CD4-positive, alpha-beta T cell treated with Interleukin-10 for 1 hour (primary cell): ENCODE measurements at places on chromosomes 6 and 20.

- no peak for DNase-seq
Observed at GRCh38 chr6:154466139-154466538, 44.3 kb downstream of the CNKSR3 start.

GRCh38 chr6:160015778-160016684 is 47.1 kb downstream of the IGF2R start:
- peak; percentile 33 for DNase-seq

GRCh38 chr6:125747589-125748405 is 1.6 kb upstream of the HEY2 start:
- peak; percentile 22 for DNase-seq

DNA sequence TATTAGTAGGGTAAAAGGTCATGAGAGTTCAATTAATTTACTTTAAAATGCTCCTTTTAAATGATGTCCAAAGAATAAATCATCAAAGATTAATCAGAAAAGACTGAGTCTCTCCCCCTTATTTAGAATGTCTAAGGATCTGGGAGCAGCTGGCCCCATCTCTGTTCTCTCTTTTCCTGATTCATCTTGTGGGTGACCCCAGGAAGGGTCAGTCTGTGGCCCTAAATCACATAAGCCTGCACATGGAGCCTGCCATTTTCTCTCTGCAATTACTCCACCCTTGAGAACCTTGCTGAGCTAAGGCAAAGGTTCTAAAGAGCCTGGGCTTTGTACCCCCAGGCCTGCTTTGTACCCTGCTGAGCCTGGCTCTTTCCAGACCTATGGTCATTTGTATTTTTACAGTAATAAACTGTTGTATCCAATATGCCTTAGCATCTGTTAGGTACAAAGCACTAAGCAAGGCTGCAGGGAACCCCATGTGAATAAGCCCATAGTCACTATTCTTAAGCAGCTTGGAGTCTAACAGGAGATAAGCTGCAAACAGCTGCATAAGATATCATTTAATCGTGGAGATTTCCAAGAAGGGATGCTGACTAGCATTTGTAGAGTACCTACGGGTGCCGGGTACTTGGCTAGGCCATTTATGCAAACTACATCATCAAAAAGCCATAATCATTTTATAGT is 431.0 kb upstream of the MARCKS start:
- DNase-seq, result no peak

GRCh38 chr20:63364801-63365585 is 3.8 kb upstream of the CHRNA4 start:
- DNase-seq, result no peak

- DNase-seq, result no peak
Observed at GRCh38 chr6:168032005-168032760, 34.7 kb downstream of the KIF25 start.

DNA sequence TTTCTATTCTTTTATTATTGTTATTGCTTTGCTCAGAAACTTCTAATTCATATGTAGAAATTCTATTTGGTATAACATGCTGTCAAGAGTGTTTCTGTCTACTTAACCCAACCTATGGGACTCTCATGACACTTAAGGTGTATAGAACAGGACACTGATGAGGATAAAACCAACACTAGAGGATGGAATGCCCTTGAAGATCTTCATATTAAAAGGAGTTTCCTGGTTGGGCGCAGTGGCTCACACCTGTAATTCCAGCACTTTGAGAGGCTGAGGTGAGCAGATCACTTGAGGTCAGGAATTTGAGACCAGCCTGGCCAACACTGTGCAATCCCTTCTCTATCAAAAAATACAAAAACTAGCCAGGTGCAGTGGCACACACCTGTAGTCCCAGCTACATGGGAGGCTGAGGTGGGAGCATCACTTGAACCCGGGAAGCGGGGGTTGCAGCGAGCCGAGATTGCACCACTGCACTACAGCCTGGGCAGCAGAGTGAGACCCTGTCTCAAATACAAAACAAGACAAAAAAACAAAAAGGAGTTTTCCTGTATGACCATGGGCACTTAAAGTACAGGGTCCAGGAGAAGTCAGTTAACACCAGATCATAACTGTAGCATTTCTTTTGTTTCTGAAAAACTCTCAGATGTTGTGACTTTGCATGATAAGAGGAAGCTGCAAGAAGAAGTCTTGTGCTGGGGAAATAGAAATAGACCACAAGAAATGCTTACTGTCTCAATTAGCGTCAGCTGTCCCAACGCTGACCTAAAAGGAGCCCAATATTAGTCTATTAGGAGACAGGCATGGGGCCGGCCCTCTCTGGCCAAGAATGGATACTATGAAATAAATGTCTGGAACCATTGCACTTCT is 38.9 kb upstream of the CD2AP start:
- DNase-seq, result no peak

DNA sequence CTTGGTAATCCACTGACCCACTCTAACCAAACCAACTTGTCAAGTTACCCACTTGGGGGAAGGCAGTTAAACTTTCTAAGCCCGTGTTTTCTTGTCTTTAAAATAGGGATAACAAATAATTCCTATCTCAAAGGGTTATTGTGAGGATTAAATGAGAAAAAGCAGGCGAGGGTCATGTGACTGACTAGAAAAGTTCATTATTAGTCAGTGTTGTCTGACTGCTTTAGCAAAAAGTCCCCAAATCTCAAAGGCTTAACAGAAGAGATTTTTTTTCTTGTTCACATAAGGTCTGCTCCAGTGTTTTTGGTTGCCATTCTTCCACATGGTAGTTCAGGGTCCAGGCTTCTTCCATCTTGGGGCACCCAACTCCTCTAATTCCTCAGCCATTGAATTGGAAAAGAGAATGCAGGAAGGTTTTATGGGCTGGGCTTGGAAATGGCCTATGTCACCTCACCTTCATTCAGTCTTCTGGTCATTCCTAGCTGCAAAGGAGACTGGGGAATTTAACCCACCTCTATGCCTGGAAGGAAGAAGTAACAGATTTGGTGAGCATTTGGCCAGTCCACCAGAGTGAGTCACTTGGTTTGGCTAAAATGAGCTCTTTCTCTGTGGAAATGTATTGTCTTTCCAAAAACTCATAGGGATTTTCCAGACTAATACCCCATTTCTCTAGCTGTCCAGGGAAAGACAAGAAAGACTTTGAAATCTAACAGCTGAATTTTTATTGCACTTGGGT is 77.0 kb downstream of the CAP2 start:
- no peak for DNase-seq

GRCh38 chr6:164502833-164503232 is 806.6 kb downstream of the C6orf118 start:
- no peak for DNase-seq

- no peak for DNase-seq
Observed at GRCh38 chr6:134722200-134722870, 227.6 kb downstream of the ALDH8A1 start.

GRCh38 chr6:84618046-84618752 is 146.2 kb downstream of the TBX18 start:
- DNase-seq, result no peak

DNA sequence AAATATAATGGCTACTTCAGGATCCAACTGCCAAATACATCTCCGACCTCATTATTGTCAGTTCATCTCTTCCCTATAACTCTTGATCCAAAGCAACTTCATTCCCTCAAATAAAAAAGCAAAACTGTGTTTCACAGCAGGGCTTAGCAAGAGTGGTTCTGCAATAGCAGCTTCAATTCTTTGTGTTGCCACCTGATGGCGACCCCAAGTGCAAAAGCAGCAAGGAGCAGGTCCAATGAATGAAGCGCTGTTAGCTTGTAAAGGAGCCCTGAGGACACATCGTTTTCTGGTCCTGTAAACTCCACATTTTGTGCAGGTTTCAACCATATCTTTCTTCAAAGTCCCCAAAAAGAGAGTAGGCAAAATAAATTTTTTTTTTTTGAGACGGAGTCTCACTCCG is 19.6 kb downstream of the RTN4IP1 start:
- peak; percentile 3 for DNase-seq

DNA sequence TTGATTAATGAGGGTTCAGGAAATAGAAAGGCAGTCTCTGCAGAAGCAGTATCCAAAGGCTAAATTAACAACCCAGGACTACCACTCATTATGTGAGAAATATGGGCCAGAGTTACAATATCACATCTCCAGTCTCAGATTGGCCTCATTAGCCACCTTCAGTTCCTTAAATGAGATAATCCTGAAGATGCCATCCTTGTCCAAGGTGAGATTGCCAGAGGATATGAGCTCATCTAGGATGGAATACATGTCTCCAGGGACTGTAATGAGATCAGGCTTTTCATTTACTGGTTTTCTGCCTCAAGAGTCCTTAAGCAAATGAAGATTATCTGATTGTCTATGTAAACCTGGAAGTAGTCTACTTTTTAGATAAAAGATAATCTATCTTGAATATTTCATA is 196.3 kb downstream of the FUT9 start:
- no peak for DNase-seq

DNA sequence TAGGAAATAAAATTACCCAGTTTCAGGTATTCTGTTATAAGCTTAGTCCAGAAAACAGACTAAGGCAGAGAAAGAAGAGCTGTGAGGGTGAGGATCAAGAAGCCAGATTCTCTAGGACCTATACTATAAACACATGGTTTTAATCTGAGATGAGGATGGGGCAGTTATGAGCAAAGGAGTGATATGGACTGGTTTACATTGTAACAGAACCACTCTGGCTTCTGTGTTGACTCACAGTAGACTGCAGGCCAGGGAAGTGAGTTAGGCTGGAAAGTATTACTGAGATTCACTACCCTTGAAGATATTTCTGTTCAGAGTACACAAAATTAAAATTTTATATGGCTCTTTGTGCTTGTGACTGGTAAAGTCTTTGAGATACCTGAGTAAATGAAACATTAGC is 3.2 kb upstream of the RWDD1 start:
- DNase-seq, result no peak

- no peak for DNase-seq
Observed at GRCh38 chr6:89243331-89243629, 26.1 kb upstream of the GABRR1 start.

GRCh38 chr6:31836047-31836473 is 8.5 kb downstream of the HSPA1B start:
- no peak for DNase-seq

GRCh38 chr6:18527836-18528743 is 140.9 kb downstream of the RNF144B start:
- no peak for DNase-seq

GRCh38 chr20:38084425-38084951 is 50.9 kb downstream of the RPRD1B start:
- no peak for DNase-seq

- DNase-seq, result no peak
Observed at GRCh38 chr20:10602221-10602871, 71.5 kb downstream of the JAG1 start.

- no peak for DNase-seq
Observed at GRCh38 chr6:11917951-11918738, 94.0 kb upstream of the HIVEP1 start.

GRCh38 chr20:62761759-62762131 is 34.5 kb upstream of the MRGBP start:
- no peak for DNase-seq

GRCh38 chr20:10986586-10986985 is 312.8 kb upstream of the JAG1 start:
- DNase-seq, result no peak

- DNase-seq, result no peak
Observed at GRCh38 chr6:139983555-139984276, 609.3 kb upstream of the CITED2 start.

- no peak for DNase-seq
Observed at GRCh38 chr20:20204256-20204655, 151.9 kb downstream of the CFAP61 start.

DNA sequence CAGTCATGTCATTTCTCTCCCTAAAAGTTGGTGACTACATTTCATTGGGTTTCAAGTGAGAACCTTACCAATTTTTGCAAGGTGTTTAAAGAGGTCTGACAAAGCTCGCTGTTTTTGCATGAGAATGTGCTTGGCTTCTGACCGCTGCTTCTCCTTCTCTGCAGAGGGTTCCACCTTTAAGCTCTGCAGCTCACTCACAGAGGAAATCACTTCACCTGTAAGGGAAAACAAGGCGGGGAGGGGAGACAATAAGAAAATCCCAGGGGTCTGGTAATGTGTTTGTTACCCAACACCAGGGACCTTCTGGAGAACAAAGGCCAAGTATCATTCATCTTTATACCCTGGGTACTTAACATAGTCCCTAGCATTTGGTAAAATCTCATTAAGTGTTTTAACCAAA is 40.0 kb upstream of the LYRM2 start:
- no peak for DNase-seq

- no peak for DNase-seq
Observed at GRCh38 chr20:19835533-19836222, 77.6 kb downstream of the RIN2 start.

DNA sequence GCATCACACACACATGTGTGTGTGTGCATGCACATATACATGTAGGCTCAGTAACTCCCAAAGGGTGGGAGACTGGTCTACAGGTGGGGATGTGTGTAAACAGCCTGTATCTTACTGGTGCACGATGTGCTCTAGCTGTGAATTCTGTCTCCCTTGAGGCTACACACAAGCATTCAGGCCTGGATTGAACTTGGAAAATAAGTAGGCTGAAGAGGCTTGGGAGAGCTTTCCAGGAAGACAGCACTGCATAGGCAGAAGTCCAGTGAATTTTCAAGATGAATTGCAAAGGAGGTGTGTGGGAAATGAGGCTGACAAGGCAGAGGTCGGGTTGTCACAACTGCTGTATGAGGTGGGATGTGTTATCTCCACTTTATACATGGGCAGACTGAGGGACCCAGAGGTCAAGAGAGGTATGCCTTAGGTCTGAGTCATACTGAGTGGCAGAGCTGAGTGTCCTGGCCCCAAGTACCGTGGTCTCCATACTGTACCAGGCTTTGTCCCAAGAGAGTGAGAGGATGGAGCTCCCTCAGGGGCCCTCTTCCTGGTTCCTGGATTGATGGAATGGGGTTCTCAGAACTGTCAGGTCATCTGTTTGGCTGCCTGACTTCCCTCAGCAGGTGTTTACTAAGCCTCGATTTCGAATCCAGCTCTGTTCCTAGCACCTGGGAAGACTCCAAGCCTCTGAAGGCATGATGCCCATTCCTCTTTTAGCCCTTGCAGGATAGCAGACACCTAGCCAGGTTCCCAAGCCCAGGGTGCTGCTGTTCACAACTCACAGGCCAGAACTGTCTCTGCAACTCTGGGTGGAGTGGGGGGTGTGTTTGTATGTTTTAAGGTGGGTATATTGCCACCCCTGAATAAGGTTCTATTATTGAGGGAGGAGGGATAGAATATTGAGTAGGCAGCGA is 14.4 kb downstream of the SNPH start:
- no peak for DNase-seq

GRCh38 chr6:121733234-121733633 is 297.8 kb downstream of the GJA1 start:
- DNase-seq, result no peak

DNA sequence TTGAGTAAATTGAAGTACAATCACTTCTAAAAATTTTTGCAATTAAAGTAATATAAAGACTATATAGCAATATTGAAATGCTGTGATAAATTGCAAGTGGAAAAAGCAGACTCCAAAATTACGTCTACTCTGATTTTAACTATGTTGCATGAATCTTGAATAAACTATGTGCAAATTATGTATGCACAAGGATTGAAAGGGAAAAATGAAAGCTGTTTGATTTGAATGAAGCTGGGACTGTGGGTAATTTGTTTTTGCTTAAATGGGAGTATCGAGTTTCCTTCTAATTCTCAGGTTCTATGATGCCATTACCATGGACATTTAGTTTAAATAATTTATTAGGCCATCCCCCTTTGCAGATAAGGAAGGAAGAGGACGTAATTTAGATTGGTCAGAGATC is 198.7 kb upstream of the MYLIP start:
- DNase-seq, result no peak
